ENCODE measurements at places on chromosomes 1 and 21. TPM values are rescaled to one million over a fixed set of nuclear protein-coding genes. Genes with fewer than 3 reads are reported as not detected.

LCE1B gene
- total RNA-seq = not detected

CR1L gene
- not detected for total RNA-seq

PRRX1 gene
- total RNA-seq = not detected

LRRC71 gene
- total RNA-seq = not detected

CASZ1 gene
- total RNA-seq = 28.6 TPM

SLC35F3 gene
- not detected for total RNA-seq

CADM3 gene
- total RNA-seq = not detected

SDHB gene
- total RNA-seq = 145 TPM

KRTAP21-2 gene
- total RNA-seq = not detected

KRTAP12-2 gene
- total RNA-seq = not detected

MROH7 gene
- 0.15 TPM for total RNA-seq

PTPRU gene
- 0.03 TPM for total RNA-seq

RAB3B gene
- total RNA-seq = 0.20 TPM

TDRD10 gene
- not detected for total RNA-seq

SPATA45 gene
- total RNA-seq = not detected

Measured in HT-29 (cell line).